SK-N-SH (cell line): ENCODE measurements at places on chromosomes 16 and 17. TPM values are rescaled to one million over a fixed set of nuclear protein-coding genes. Genes with fewer than 3 reads are reported as not detected.
A peak's percentile ranks its signal among the peaks of the same experiment; 100 is the strongest.

CIITA gene
- polyA plus RNA-seq: 0.15 and 0.23 TPM in 2 replicates

ABCC12 gene
- polyA plus RNA-seq: not detected in 2 replicates

ITGB4 gene
- 3.6 and 7.0 TPM in 2 replicates for polyA plus RNA-seq

C16orf96 gene
- polyA plus RNA-seq: 0.05 TPM in 2 replicates

LDAF1 gene
- polyA plus RNA-seq: 10.0 and 12.8 TPM in 2 replicates

SMPD3 gene
- 0.19 and 0.38 TPM in 2 replicates for polyA plus RNA-seq

DNA sequence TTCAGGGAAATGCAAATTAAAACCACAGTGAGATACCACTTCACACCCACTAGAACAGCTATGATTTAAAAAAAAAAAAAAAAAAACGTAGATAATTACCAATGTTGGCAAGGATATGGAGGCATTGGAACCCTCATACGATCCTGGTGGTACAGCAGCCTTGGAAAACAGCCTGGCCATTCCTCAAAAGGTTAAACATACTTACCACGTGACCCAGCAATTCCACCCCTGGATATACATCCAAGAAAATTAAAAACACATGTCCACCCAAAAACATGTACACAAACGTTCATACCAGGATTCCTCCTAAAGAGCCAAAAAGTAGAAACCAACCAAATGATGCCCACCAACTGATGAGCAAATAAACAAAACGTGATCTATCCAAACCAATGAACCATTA is 68.1 kb downstream of the GAS7 start:
- no peak for DNase-seq

- DNase-seq: no peak
Measured at GRCh38 chr16:66304151-66304550, 62.3 kb upstream of the CDH5 start.

GRCh38 chr16:89547860-89548259 is 12.6 kb upstream of the RPL13 start:
- no peak for DNase-seq

- DNase-seq: no peak
Measured at GRCh38 chr16:49672753-49673152, 183.2 kb downstream of the ZNF423 start.

- no peak for DNase-seq
Measured at GRCh38 chr17:33389504-33390135, 96.5 kb upstream of the ASIC2 start.

DNA sequence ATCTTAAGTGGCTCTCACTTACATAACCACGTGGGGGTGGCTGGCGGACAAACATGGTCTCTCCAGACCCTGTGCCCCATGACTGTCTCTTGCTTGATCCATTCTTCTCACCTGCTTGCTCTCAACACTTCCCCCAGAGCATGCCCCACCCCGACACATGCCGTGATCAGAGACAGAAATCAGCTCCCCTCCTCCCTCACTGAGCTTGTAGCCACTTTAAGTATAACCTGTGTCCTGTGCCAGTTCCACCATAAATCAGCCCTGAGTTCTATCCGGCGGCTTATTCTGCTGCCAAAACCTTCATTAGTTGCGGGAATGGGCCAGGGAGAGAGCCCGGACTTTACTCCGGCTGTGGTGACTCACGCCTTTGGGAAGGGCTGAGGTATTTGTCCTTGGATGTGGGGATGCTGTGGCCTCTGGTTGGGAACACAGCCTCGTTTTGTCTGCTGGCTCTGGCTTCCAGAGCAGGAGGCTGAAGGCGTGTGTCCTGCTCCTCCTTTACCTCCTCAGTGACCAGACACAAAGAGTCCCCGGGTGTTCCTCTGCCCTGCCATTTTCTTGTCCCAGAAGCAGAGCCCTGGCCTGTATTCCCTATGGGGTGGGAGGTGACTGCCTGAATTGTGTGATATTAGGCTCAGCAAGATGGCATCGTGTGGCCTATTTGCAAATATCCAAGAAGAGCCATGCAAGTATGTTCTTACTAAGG is 21.1 kb downstream of the ANKRD40 start:
- no peak for DNase-seq

- no peak for DNase-seq
Measured at GRCh38 chr16:85216522-85217375, 104.5 kb upstream of the CIBAR2 start.

DNA sequence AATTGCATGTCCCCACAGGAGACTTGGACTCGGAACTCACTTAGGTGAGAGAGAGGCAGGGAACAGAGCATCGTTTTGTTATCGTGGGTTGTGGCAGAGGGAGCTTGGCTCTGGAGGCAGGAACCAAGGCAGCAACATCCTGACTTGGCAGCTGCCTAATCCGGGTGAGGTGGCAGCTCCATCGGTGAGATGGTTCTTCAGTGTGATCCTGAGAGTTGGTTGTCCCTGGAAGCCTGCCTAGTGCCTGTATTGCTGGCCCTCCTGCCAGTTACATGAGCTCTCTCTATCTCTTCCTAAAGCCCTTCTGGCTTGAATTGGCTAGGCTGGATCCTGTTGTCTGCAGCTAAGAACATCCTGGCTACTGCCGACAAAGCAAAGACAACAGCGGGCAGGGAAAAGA is 19.9 kb upstream of the SEC14L1 start:
- DNase-seq: no peak

DNA sequence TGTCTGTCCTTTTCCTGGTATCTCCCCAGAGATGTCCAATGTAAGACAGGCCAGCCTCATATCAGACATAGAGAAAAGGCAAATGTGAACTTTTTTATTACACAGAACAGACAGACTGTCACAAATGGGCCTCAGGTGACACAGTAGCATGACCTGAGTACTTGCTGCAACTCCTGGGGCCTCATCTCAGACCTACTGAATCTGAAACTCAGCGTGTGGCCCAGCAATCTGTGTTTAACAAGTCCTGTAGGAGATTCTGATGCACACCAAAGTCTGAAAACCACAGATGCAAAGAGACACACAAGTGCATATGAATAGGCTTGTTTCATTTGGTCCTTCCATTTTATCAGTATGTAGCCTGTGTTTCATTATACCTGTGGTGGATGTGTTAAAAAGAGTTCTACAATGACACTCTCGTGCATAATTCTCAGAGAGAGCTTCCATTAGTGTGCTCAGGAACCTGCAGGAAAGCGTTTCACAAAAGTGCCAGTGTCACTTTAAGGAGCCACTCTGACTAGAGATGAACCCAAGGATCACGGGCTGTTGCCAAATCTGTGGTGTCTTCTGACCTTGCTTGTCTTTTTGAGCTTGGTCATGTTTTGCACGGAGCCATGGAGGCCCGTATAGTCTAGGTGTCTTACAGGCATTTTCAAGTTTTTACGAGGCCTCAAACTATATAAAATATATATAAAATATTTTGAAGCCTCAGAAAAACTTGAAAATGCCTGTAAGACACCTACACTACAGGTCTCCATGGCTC is 33.8 kb upstream of the NF1 start:
- no peak for DNase-seq

DNA sequence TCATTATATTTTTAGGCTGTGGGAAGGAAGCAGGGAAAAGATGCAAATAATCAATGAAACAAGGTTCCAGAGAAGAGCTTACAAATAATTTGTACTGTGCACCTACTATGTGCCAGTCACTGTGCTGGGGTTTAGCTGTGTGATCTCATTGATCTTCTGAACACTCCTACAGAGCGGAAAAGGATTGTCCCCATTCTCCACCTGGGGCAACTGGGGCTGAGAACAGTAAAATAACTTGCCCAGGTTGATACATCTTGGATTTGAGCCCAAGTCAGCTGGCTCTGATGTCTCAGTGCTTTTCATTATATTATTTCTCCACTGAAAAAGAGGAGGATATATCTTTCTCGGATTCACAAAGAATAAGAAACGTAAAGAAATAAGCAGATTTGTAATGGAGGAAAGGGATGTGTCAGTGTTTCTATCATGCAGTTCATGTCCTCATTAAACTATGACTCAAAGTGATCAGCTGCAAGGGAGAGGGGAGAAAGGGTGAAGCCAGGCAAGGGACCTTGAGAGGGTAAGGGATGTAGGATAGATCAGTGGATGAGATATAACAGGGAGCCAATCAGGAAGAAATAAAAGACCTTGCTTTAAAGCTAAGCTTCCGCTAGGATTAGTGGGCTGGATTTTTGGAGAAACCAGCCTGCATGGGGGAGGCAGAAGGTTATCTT is 143.6 kb upstream of the NOL11 start:
- no peak for DNase-seq

GRCh38 chr16:2490190-2491105 is 15.5 kb downstream of the TBC1D24 start:
- DNase-seq: no peak

DNA sequence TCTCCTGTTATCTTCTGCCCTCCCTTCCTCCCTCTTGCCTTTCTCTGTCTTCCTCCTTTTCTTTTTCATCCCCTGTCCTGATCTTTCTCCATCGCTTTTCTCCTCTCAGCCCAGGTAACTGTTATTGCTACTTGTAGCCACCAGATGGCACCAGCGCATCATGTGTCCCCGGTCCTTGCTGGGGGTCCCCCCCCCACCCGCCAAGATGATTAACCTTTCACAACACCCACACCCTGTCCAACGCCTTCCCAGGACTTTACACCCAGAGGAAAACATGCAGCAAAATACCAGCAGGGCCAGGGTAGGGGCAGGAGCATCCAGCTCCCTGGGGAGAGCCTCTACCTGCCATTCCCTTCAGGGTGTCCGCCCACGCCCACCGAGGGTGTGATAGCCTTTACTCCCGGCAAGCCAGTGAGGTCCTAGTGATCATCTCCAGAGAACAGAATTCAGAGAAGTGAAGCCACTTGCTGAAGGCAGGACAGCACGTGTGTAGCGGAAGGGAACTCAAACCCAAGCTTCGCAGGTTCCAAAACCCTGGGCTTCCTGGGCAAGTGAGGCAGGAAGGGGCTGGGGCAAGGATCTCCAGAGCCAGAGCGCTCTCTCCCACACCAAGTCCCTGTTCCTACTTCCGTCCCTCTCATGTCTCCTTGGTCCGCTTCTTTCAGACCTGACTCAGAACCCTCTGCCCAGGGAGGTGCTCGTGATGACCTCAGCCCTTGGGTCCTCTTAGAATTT is 13.4 kb upstream of the TAC4 start:
- DNase-seq: peak; percentile 93

GRCh38 chr17:2244545-2245525 is 58.8 kb downstream of the SMG6 start:
- peak; percentile 87 for DNase-seq

GRCh38 chr17:48174833-48175523 is 67.4 kb downstream of the SNX11 start:
- DNase-seq: no peak

DNA sequence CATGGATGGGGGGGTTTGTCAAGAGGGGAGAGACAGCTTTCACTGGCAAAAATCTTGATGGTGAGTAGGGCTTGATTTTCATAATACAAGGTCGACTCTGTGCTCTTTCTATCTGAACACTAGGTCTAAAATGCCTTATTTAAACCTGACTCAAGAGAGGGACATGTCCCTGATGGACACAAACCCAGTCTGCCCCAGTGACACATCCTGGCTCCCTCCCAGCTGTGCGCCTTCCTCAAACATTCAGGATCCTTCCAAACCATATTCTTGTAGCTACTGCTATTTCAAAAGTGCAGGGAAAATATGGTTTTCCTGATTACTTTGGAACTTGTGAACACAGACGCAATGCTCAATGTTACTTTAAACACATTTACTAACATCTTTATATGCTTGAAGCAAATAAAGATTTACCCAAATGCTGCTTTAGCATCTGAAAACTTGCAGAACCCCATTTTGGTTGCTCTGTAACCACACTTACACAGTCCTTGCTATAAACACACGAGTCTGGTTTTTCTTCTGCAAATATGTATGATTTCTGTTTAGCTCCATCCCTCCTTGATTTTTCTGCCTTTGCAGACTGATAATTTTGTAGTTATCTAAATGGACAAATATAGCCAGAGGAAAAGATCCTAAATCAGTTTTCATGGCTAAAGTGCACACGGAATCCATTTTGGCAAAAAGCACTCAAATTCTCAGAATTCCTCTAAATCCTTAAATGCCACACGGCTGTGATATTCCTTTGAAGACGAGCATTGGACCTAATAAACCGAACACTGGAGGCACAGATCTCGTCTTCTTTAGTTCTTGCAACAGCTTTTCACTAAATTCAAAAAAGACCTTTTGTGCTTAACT is 499.9 kb upstream of the ZFHX3 start:
- no peak for DNase-seq

DNA sequence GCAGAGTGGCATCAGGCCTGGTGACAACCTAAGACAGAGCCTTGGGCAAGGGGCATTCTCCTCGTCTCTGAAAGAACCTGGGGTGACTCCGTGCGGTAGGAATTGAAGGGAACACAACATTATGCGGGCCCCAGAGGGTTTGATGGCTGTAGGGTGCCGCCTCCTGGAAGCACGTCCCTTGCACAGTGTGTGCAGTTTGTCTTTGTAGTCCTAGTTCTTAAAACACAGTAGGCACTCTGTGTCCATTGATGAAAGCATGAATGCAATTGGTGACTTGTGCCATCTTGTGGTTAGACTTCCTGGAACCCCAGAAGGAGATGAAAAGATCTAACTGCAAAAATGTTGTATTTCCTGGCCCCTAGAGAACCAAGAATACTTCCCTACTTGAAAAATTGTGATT is 279.8 kb downstream of the UTP18 start:
- DNase-seq: no peak
